Uterus (tissue), 4 donors: ENCODE measurements at places on chromosomes 13 and 19.
A peak's percentile ranks its signal among the peaks of the same experiment; 100 is the strongest.

- DNase-seq, result no peak
These were observed at the start of gene GPC6 for GRCh38 chr13:93226623-93227279. Gene GPC6, plus strand, starts transcription at chr13:93226807.

- DNase-seq, result no peak
These were observed 41.7 kb downstream of the ZIC5 start for GRCh38 chr13:99929866-99930265.

GRCh38 chr13:41139296-41139966 lies 6.8 kb upstream of the KBTBD6 start:
- no peak for DNase-seq

DNA sequence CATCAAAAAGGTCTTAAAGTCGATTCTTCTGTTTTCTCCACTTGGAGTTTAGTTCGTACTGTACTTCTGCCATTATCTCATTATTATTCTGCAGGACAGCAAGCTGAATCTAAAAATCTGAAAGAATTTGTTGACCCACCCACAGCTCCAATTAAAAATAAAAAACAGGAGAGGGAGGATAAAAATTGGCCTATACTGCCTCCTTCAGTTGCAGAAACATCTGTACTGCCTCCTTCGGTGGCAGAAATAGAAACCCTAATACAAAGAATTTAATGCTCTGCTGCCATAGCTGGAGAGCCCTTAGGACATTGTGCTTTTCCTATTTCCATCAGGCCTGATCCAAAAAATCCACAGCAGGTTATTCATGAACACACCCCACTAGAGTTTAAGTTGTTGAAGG lies 9.8 kb downstream of the ZNF350 start:
- no peak for DNase-seq

- DNase-seq, result no peak
These were observed at the start of gene CELF5 for GRCh38 chr19:3224346-3225168. Gene CELF5, plus strand, starts transcription at chr19:3224661. Its CDS starts 79 bp downstream, at chr19:3224740.

DNA sequence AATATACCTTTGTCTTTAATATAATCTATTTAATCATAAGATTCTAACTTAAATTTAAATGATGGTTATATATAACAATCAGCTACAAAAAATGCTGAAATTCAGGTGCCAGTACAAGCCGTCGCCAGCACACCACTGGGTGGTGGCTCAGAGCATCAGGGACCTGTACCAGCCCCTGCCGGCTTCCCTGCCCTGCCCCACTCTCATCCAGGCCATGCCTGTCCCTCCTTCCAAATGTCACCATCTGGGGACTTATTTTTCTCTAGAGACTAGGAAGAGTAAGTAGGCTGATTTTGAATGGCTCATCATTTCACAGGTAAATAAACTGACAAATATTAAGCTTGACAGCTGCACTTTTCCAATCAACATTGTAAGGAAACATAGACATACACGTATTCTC lies 1.6 kb downstream of the METTL21C start:
- DNase-seq, result no peak

DNA sequence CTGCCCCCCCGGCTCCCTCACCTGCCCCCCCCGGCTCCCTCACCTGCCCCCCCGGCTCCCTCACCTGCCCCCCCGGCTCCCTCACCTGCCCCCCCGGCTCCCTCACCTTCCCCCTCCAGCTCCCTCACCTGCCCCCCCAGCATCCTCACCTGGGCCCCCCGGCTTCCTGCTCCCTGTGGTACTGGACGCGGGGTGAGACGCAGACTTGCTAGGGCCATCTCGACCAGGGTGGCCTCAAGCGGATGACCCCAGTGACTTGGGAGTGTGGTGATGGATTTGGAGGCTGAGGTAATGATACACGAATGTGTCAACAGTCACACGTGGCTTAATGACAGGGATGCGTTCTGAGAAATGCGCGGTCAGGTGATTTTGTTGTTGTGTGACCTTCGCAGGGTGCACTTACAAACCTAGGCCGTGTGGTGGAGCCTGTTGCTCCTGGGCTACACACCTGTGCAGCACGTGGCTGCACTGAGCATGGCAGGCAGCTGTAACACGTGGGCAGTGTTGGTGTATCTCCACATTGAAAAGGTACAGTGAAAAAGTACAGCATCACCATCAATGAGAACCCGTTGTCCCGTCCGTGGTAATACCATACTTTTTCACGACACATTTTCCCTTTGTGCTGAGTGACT lies 197.8 kb downstream of the TEX29 start:
- no peak for DNase-seq

- DNase-seq, result peak; percentile 17
These were observed 25.9 kb downstream of the ACSBG2 start for GRCh38 chr19:6161271-6161850.

GRCh38 chr13:49821216-49822009 lies 28.9 kb upstream of the KPNA3 start:
- DNase-seq, result no peak

DNA sequence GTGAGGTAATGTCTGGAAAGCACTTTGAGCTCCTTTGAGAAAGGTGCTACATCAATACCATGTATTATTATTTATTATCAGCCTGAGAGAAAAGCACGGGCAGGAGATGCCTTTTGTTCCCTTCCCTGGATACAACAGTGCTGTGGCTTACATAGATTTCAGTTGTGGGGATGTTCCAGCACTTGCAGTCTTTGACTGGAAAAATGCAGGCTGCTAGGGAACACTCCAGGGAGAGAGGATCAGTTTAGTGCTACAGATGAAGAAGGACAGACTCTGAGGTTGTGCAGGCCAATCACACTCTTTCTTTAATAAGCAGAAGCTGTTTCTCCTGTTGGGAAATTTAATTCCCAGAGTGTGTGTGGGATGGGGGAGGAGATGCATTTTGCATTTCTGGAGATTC lies 94.5 kb upstream of the OBI1 start:
- no peak for DNase-seq
